ENCODE measurements at places on chromosomes 3 and 15.

GRCh38 chr3:188060840-188061544 lies 93.0 kb upstream of the LPP start:
- no peak for DNase-seq

GRCh38 chr3:86416334-86416733 lies 574.6 kb downstream of the VGLL3 start:
- DNase-seq, result no peak

GRCh38 chr3:44301746-44302145 lies 36.8 kb upstream of the TCAIM start:
- DNase-seq, result no peak

DNA sequence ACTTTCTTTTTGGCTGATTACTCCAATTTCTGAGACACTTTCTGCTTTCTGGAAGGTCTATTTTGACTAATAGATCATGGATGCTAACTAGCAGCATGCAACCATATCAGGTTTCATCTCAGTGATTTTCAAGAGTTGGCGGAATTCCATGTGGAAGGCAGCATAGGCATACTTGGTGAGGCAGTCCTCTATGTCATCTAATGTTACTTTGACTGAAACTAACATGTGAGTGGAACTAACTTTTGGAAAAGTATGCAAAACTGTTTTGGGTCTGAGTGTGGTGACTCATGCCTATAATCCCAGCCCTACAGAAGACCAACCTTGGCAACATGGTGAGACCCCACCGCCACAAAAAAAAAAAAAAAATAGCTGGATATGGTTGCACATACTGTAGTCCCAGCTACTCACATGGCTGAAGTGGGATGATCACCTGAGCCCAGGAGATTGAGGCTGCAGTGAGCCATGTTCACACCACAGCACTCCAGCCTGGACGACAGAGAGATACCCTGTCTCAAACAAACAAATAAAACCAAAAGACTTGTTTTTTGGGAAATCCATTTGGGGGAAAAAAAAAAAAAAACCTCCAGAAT lies 1033.7 kb downstream of the ROBO1 start:
- no peak for DNase-seq

GRCh38 chr3:65758876-65759598 lies 279.7 kb downstream of the MAGI1 start:
- no peak for DNase-seq

DNA sequence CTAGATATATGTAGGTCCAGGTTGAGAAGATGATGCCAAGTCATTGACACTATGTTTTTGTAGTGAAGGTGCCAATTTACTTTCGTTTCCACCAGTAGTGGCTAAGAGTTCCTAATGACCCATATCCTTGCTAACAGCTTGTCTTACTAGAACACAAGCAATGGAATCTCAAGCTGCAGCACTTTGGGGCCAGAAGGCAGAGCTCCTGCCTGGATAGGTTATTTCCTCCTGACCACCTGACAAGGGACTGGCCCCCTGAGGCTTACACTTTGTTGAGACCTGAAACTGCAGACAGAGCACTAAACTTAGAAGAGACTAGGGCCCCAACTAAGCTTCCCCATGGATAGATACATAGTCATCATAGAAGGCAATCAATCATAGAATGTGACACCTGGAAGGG lies 11.7 kb downstream of the ONECUT1 start:
- DNase-seq, result no peak

GRCh38 chr3:161600173-161600572 lies 103.6 kb downstream of the OTOL1 start:
- DNase-seq, result no peak

- peak; percentile 53 for DNase-seq
Observed at GRCh38 chr15:65870889-65871533, 1.7 kb downstream of the RAB11A start.

DNA sequence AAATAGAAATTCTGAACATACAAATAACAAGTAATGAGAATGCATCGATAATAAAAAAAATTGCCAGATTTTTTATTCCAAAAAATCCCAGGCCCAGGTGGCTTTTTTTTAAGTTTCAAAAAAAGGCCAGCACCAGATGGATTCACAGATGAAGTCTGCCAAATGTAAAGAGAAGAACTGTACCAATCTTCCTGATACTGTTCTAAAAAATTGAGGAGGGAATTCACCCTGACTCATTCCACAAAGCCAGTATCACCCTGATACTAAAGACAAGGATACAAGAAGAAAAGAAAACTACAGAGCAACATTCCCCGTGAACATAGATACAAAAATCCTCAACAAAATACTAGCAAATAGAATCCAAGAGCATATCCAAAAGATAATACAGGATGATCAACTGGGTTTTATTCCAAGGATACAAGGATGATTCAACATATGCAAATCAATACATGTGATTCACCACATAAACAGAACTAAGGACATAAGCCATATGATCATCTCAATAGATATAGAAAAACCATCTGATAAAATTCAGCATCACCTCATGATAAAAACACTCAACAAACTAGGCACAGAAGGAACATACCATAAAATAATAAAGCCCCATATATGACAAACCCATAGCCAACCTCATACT lies 44.1 kb upstream of the XCR1 start:
- no peak for DNase-seq

GRCh38 chr3:38149708-38150107 lies 11.2 kb downstream of the MYD88 start:
- DNase-seq, result no peak

- DNase-seq, result no peak
Observed at GRCh38 chr3:130323503-130323902, 22.0 kb upstream of the COL6A5 start.

GRCh38 chr3:190614226-190615059 lies 100.6 kb downstream of the IL1RAP start:
- DNase-seq, result no peak

GRCh38 chr3:167484551-167484950 lies 10.7 kb upstream of the SERPINI2 start:
- no peak for DNase-seq

DNA sequence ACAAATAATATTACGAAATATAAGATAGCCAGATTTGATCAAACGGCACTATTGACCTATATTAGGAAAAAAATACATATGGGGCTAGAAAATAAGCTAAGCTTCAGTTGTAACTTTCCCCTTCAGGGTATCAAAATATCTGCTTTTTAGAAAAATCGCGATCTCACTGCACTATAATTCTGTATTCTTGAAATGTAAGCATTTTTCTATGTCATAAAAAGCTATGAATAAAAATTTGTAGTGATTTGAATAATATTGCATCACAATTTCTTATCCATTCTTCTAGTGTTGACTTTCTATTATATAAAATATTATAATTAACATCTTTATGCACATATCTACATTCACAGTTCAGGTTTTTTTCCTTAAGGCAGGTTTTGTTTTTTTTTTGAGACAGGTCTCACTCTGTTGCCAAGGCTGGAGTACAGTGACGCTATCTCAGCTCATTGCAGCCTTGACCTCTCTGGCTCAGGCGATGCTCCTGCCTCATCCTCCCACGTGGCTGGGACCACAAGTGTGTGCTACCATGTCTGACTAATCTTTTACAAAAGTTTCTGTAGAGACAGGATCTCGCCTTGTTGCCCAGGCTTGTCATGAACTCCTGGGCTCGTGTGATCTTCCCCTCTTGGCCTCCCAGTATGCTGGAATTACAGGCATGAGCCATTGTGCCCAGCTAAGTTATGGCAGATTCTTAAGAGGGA lies 21.6 kb downstream of the EMC4 start:
- no peak for DNase-seq

DNA sequence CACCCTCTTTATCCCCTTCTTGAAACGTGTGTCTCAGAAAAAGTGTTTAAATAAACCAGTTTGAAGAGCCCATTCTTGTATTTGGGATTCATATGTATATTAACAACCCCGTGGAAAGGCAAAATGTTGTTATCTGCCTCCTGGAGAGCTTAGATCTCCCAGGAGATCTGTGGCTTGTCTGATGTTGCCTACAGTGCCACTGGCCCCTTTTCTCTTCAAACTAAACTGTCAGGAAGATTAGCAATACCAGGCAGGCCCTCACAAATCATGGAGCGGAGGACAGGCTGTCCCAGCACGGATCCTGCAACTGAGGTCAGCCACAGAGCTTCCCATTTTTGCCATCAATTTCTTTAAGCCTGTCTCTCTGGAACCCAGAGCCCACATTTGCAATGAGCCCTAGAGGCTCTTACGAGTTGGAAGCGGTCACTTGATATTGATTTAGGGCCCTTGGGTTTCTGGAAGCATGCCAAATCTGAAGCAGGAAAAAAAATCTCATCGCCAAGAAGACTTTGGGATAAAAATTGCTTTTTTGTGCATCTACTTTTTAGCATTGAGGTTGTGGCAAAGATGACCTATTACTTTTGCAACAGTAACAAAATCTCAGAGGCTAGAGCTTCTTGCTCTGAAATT lies 234.1 kb downstream of the OPA1 start:
- no peak for DNase-seq

GRCh38 chr15:100254691-100255090 lies 87.1 kb downstream of the ADAMTS17 start:
- DNase-seq, result no peak

GRCh38 chr15:35141743-35142471 lies 56.8 kb upstream of the NANOGP8 start:
- DNase-seq, result no peak

GRCh38 chr15:80953953-80954778 lies 35.5 kb downstream of the MESD start:
- no peak for DNase-seq

DNA sequence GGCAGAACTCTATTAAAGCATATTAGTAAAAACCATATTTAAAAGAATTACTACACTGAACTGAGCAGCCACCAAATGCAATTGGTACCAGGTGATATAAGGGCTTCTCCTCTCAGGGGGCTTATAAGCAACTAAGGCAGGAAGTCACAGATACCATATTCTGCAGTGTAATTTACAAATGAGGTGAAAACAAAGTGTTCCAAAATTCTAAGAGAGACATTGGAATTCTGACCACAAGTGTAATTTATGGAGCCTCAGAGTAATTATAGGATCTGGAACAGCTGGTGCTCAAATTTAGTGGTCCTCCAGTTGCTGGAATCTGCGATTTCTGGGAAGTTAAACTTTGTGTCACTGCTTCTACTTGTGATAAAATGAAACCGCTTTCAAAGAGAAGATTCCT lies 3.1 kb upstream of the NR1I2 start:
- DNase-seq, result no peak

DNA sequence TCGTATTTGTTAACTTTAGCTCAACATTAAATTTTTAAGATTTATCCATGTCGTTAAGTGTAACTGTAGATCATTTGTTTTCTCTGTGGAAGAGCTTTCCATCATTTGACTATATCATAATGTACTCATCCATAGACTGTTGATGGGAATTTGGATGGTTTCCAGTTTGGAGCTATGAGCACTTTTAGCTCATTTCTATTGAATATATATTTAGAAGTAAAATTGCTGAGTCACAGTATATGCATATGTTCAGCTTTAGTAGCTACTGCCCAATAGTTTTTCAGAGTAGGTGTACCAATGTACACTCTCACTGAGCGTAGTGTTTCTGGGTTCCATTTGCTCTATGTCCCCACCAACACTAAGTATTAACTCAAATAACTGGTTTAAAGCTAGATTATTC lies 263.0 kb downstream of the ULK4 start:
- DNase-seq, result no peak

DNA sequence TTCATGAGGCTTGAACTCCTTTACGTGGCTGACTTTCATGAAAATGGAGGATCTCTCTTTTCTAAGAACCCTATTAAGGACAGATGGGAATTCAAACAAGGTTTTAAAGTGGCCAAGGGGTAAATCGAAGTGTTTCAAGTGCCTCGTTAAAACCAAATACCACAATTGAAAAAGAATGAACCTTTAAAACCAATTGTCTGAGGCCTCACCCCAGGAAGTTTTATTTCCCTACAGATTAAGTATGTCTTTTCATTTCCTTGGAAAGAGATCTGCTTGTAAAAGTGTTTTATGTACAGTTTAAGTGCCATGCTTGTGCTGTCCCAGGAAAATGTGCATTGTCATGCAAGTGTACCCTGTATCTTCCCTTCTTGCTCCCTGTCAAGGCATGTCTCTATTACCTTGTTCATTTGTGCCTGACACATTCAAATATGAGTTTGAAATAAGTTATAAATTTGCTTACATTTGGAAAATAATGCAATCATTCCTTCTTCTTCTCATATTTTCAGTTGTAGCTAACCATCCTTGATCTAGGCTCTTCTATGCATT lies 138.7 kb downstream of the ZPLD1 start:
- no peak for DNase-seq

DNA sequence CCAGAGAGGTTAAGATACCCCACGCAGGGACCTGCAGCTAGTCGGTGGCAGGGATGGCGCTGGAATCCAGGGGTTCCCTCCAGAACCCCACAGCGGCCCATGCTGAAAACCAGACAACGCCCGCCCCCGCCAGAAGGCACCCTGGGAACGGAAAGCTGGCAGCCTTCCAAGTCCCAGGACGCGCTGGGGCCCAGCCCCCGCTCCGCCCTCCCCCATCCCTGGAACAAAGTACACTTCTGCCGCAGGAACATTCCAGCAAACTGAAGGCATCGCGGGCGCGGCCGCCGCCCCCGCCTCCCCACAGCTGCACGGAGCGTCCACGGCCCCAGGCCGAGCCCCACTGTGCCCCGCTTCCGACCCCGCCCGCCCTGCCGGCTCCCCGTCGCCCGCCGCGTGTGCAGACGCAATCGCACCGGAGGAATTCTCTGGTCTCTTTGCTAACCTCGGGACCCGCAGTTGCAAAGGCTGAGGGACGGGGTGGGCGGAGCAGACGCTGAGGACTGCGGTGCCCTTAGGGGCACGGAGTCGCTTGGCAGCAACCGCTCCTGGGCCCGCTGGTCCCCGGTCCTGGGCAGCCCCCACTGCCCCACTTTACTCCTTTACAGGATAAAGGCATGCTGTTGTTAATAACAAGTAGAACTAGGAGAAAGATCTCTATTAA lies 44.8 kb upstream of the RNU6-1 start:
- DNase-seq, result peak; percentile 40

DNA sequence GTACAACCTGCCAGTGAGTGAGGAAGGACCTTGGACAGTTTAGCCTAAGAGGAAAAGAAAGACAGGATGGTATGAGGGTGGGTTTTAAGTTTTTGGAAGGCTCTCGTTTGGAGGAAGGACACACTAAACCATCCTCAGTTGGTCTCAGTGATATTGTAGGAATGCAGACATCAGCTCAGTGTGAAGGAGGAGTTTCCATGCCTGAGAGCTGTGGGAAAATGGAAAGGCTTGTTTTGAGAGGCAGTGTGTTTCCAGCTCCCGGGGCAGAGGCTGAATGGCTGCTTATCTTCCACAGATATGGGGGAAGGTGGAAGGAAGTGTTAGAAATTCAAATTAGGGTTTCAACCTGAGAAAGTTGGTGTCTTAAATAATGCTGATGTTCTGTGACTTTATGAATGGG lies 89.6 kb upstream of the MYZAP start:
- no peak for DNase-seq

DNA sequence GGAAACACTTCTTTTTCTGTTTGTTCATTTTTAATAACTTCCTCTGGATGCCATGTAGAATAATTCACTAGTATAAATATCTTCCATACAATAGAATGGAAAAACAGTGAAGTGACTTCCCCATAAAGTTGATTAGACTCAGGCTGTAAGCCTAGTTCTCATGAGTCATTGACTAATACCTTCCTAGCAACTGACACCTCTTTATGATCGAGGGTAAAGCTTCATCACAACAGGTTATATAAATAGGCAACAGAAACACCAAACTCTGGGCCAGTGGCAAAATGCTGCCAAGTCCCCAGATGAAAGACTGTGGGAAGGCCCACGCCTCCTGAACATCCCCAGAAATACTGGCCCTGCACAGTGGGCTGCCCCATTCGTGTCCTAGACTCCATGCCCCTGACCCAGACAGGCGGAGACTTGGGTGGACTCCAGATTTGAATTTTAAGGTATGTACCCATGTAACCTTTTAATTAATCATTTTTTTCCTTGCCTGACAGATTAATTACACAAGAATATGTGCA lies 71.3 kb upstream of the TBC1D23 start:
- no peak for DNase-seq

GRCh38 chr3:194849166-194849875 lies 163.6 kb downstream of the FAM43A start:
- DNase-seq, result no peak
